ENCODE measurements at places on chromosomes 6 and 20.

- peak; percentile 55 for DNase-seq
Observed at GRCh38 chr6:14107711-14108494, 9.7 kb upstream of the CD83 start.

DNA sequence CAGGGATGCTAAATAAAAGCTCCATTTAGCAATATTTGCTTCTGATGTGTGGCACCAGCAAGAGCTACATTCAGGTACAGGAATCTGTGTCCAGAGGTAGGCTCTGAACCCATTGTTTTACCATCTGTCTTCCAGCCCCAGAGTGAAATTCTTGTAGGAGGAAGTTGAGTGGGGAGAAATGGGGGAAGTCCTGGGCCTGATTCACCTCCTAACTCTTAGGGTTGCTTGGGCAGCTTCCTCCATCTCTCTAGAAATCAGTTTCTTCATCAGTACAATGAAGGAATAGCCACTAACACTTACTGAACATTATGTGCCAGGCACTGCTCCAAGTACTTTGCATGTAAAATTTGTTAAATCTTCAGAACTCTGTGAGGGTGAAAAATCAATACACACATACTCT is 35.1 kb upstream of the TSPYL1 start:
- DNase-seq: peak; percentile 23

DNA sequence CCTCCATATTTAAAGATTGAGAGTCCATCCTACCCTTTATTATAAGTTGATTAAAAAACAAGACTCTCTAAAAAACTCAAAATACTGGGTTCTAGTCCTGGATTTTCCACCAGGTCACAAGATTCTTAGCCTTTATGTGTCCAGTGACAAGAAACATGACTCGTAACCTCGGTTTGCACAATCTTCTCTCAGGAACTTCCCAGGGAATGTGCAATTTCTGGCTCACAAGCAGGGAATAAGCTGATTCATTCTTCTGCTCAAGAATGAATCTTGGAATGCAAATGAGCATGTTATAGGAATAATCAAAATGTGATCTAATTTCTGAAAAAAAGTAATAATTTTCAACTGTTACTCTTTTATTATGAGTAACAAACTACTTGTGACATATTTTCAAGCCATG is 45.1 kb downstream of the OGFRL1 start:
- no peak for DNase-seq

DNA sequence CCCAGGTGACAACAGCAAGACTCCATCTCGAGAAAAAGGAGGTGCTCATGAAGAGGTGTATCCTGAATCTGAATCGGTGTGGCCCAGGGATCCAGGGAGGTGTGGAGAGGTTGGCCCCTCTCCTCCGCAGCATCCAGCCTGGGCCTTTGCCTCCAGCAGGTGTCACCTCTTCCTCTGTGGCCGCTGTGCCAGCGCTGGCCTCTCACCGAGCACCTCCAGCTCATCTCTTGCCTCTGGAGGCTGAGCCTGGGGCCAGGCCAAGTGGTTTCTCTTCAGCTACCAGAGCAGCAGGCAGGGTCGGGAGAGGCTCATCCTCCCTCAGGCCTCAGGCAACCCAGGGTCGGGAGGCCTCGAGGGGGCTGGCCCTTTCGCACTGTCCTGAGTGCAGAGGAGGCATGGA is 1.2 kb upstream of the COL20A1 start:
- DNase-seq: no peak

DNA sequence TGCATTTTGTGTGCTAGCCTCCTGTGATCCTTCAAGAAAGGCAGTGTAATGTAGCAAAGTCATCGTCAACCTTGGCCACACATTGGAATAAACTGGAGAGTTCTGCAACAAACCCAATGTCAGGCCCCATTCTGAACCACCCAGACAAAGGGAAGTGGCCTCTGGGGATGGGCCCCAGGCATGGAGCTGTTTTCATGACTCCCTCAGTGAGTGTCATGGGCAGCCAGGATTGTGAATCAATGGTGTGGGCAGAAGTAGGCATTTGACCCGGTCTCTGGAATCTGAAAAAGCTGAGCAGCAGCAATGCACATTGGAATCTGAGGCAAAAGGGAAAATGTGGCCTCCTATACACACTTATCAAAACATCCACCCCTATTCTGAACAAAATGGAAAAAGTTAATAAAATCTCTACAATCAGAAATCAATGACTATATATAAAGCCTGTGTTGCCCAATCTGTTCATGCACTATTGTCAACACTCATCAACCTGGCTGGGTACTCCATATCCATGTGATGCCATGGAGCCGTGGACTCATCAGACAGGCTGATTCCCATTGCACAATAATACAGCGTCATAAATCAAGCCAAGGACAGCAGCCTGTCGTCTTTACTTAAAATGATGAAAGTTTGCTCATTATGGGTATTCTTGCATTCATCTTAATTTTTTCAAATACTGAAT is 134.9 kb upstream of the STMND1 start:
- no peak for DNase-seq

DNA sequence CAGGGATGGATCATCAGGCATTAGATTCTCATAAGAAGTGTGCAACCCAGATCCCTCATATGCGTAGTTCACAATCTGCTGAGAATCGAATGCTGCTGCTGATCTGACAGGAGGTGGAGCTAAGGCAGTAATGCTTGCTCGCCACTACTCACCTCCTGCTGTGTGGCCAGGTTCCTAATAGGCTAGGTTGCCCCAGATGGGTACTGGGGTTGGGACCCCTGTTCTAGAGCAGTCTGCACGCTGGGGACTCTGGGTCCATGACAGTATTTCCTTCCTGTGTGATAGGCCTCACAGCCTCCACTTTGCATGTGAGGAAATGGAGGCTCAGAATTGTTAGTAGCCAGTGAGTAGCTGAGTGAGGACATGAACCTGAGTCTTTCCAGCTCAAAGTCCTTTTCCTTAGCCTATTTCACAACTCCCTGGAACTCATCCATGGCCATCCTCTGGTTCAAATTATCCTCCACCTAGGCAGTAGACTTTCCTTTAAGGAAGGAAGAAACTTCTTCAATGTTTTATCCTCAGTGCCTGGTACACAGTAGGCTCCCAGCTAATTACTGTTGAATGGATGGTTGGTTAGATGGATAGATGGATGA is 117.2 kb downstream of the SYCP2 start:
- DNase-seq: no peak

DNA sequence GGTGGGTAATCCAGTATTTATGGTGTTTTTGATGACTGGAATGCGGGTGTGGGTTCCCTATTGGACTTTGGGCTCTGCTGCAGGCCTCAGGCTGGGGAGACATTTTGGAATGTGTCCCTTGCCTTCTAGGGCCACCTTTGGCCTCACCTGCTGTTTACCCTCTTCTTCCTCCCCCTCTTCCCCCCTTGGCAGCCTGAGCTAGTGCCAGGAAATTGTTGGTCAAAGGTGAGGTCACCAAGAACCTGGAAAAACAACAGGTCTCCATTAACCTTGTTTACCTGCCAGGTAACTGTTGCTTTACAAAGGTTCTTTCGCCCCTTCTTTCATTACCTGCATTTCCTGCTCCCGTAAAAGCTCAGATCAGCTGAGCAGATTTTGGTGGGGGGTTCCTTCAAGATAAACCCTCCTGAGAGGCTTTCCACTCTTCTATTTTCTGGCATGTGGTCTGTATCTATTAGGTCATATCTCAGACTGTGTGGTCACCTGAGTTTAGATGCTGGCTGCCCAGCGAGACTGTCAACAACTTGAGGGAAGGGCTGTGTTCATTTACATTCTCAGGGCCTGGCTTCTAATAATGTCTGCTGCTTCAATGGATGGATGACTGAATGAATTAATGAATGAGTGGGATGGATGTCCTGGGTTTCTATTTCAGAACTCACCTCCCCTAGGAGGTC is 34.7 kb downstream of the VEGFA start:
- no peak for DNase-seq

DNA sequence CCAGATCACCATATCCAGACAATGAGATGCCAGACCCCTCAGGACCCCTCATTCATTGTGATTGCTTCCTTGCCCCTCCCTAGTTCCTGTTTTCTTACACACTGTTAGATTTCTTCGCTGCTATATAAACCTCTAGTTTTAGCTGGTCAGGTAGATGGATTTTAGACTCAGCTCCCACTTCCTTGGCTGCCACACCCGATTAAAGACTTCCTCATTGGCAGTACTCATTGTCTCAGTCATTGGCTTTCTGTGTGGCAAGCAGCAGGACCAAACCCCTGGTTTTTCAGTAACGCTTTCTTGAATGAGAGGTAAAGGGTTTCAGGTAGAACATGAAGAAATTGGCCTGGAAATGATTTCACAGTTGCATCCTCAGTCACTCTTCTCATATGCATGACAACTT is 47.9 kb downstream of the QRSL1 start:
- DNase-seq: no peak

DNA sequence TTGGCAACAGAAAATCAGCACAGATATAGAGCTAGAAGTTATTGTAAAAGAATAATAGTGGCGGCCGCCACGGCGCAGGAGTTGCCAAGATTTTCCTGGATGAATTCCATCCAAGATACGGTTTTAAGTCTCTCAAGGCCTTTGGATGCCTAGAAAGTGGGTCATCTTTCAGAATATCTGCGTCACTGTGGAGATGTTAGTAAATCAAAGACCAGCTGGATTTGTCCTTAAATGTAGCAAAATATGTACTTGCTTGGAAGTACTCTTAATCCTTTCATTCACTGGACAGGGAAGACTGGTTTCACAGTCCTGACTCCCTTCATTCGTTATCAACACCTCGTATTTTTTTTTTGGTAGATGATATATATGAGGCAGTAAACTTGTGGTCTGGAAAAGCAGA is 83.0 kb downstream of the SLC22A3 start:
- DNase-seq: no peak

GRCh38 chr6:2038092-2038491 is 207.3 kb downstream of the GMDS start:
- no peak for DNase-seq

DNA sequence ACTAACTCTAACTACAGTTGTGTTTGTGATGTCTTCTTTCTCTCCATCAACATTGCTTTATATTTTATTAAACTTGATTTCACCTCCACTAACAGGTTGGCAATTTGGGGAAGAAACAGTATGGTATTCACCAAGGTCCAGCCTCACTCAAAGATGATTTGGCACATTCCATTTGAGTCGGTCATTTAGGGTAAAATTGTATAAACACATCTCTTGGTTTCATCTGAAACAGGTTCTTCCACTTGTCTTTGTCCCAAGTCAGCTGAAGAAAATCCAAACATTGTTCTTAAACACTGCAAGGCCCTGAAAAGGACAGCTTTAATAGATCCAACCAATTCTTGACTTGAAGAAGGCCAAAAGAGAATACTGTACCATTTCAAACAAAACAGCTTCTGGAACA is 104.9 kb upstream of the NT5E start:
- DNase-seq: no peak

DNA sequence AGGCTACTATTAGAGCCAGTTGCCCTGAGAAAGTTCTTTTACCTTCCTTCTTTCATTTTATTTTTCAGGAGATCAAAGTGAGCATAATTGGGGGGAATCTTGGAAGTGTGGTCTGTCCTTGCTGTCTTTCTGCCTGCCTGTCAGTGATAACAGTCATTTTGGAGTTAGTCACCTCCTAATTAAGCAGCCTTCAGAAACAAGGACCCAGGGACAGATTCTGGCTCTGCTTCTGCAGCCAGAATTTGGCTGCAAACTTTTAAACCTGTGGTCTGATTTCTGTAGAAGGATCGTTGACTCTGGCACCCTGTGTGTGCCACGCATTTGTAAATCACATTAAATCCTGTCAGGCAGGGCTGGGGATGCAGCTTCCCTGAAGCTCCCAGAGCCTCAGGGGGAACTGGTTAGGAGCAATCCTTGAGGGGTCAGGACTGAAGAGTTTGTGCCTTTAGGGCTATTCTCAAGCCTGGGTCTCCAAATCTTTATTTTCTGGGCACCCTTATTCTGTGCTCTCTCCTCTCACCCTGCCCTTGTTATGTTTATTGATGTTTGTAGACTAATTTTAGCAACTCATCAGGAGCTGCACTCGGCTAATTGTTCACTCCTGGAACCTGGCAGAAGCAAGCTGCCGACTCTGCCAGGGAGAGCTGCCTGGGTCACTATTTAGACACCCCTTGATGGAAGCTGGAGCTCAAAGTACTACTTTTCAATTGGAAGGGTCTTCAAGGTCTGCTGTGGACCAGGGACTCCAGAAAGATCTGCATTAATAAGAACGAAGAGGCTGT is 6.8 kb downstream of the NOX3 start:
- DNase-seq: no peak

Data from B cell (primary cell).